ENCODE measurements at places on chromosomes 7 and 10.

DNA sequence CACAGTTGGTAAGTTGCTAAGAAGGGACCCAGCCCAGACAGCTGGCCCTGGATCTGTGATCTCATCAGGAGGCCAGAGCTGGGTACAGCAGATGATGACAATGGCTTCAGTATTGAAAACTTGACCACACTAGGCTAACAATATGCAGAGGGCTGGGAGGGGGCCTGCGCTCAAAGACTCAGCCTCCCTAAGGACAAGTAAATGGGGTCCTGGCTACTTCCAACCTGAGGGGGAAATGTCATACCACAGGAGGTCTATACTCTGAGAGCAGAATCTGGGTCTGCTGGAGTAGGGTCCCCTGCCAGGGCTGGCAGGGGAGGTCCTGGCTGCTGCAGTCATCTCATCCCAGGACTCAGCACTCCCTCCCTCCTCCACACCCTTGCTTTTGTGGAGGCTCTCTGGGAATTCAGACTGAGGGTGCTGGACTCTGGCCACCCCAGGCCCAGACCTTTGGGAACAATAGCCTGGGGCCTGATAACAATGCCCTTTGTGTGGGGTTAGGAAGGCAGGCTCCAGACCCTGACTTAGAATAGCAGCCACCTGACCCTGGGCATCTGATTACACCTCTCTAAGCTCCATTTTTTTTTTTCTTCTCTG, 1.4 kb downstream of the FXYD4 start:
- no peak for DNase-seq

- DNase-seq = no peak
These were observed 10.1 kb downstream of the KIF5B start for GRCh38 chr10:32046151-32046550.

DNA sequence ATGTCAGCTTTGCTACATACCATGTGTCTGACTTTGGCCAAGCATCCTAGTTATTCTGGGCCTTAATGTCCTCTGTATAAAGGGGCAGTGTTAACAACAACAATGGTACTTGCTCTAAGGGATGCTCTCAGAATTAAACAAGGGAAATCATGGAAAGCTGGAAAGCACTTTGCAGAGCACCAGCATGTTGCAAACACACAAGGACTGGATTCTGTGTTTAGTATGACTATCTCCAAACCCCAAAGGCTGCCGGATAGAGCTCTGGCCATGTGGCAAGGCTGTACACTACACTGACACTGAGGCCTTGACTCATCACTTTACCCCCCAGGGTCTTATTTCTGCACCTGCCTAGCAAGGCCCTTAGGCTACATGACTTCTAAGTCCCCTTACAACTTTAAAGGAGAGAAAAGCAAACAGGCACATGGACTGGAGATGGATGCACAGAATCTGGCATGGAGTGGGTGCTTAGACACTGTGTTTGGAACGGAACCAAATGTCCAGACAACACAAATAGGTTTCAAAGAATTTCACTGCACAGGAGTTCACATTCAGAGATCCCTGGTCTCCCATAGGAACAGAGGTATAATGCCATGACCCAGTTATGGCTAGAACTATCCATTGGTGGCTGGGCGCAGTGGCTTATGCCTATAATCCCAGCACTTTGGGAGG, 74.6 kb downstream of the FAM13C start:
- no peak for DNase-seq

DNA sequence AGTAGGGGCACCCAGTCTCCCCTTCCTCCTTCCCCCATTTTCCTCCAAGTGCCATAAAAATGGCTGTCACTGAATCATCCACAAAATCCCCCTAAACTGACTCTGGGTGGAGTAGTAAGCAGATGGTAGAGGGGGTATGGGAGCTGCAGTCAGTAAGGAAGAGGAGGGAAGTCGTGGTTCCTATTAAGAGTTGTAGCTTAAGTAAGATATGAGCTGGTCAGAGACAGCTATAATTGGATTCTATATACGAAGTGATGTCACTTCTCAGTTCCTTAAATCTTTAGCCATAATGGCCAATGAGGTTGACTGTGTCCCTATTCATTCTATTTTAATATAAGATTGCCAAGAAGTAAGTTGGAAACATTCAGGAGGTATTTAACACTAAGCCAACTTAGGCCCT, 131.7 kb downstream of the SLC16A9 start:
- no peak for DNase-seq

GRCh38 chr10:132861116-132861691, 75.3 kb upstream of the NKX6-2 start:
- DNase-seq = no peak

- DNase-seq = no peak
These were observed 269.9 kb upstream of the MKLN1 start for GRCh38 chr7:131057794-131058070.

DNA sequence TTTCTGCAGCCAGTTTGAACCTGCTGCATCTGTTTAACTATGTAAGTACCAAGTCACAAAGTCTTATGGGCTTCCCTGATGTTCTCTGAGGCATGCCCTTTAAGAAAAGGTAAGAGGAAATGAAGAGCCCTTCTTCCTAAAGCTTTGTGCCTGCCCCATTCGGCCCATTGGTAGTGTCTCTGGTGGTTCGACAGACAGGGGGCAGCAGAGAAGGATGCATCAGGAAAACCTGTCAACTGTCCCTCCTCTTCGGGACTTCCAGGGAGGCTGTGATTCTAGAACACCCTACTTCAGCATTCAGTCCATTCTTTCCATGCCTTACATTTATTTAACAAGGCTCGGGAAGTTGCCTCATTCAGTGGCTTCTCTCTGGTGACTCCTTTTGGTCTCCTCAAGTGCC, 1.9 kb upstream of the SFRP4 start:
- DNase-seq = no peak

- DNase-seq = peak; percentile 72
These were observed 18.7 kb upstream of the ARHGAP12 start for GRCh38 chr10:31947144-31947926.

DNA sequence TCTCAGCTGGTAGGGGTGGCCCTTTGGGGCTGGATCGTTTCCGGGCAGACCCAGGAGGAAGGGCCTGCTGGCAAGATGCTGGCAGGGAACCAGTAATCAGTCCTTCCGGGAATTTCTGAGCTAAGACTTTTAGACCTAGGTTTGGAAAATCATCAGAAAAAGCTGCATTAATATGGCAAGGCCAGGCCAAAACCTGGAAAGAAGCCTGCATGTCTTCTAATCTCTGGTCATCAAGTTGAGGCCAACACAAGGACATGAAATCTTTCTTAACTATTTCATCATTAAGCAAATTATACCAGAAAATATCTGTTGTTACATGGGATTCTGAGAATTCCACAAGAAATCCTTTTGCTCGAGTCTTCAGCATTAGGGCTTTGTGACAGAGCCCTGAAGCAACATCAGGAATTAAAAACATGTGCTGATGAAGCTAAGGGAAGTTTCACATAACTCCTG, 19.9 kb downstream of the CPA1 start:
- no peak for DNase-seq

GRCh38 chr7:134176037-134176350, 48.9 kb downstream of the LRGUK start:
- no peak for DNase-seq

DNA sequence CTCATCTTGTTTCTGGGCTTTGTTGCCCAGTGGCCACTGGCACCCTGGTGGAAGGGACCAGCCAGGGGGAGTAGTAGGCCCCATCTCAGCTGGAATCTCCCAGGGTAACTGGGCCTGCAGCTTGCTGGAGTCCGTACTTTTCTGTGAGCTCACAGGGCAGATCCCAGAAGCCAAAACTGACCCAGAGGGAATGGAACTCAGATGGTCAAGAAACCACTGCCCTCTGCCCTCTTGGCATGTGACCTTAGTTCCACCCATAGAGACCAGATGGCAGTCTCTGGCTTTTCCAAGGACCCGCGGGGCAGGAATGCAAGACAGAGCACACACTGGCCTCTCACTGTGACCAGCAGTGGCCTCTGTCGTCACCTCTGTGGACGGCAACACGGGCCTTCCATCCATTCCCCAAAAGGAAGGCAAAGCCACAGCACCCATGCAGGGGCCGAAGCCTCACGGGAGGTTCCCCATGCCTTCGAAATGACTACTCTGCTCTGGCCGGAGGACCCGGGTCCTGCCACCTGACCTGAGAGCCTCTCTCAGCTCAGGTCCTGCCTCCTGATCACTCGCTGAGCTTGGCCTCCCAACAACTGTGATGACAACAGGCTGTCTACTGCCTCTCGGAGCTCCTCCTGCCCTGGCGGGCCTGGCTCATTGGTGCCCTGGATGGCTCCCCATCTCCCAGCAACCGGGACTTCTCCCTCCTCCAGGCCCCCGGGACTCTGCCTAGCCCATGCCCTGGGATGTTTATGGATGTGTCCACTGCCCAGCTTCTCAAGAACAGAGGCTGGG, 29.9 kb downstream of the MYL10 start:
- no peak for DNase-seq

DNA sequence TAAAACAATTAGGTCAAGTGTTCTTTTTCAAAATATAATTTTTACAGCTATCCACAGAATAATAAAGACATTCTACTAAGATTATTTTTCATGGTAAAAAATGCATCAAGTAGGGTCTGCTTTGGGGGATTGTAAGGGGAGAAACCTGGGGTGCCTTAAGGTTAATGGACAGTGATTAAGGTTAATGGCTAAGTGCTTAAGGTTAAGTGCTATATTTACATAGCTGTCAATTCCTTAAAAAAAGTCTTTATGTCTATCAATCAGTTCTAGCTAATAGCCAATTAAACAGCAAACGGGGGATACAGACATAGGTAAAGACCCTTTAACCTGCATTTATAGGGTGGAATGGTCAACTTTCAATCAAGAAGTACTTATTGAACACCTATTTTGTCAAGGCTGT, 284.5 kb upstream of the SEMA3A start:
- DNase-seq = no peak

GRCh38 chr10:122981066-122981464, 864 bp downstream of the PSTK start:
- DNase-seq = peak; percentile 35

DNA sequence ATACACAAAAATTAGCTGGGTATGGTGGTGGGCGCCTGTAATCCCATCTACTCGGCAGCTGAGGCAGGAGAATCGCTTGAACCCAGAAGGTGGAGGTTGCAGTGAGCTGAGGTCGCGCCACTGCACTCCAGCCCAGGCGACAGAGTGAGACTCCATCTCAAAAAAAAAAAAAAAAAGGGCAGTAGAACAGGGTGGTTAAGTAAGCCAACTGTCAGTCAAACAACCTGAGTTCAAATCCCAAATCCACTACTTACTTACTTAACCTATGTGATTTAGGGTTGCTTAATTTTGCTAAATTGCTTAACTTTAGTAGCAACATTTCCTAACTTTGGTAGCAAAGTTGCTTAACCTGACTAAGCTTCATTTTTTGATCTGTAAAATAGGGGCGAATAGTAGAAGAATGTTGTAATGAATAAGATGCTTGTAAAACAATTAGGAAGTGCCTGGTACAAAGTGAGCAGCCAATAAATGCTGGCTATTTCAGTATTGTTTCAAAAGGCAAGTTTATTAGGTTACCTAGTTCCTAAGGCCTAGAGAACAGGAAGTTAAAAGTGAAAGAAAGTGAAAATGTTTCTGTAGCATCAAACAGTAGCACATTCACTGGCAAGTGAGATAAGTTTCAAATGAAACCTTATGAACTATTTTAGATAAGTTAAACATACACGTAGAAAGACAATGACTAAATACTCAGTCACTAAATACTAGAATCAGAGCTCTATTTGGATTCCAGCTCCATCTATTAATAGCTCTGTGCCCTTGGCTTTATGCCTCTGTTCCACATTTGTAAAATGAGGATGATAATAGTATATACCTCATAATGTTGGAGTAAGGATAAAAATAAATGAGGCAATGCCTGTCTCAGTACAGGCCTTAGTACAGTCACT, 64.3 kb downstream of the HOXA1 start:
- peak; percentile 41 for DNase-seq

DNA sequence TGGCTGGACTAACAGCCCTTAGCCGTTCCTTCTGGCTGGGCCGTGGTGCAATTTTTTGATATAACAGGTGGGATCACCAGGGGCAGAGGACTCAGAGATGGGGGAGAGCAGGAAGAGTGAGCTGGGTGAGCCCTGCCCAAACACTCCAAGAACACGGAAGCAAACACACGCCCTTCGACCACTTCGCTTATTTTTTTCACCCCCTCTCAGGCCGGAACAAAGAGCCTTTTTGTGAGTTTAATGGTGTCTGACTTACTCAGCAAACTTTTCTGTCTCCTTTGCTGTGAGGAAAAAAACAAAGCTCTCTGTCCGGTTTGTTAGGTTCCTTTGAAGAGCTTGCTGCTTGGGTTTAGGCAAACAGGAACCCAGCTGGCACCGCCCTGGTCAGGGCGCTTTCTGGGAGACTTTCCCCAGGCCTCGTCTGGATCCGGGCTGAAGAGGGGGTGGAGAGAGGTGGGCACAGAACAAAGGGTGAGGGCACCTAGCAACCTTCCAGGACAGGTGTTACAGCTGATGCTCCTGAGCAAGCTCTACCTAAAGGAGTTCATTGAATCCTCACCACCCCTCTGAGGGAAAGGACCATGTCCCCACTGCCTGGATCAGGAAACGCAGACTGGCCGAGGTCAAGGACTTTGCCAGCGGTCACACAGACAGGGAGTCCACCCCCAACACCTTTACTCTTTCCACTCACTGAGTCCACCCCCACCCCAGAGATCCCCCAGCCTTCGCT, 23.3 kb downstream of the CALML3 start:
- no peak for DNase-seq

GRCh38 chr7:105219771-105220160, 169.0 kb downstream of the SRPK2 start:
- DNase-seq = peak; percentile 37

All from brain microvascular endothelial cell (primary cell).